ENCODE measurements at places on chromosomes 7 and 10.

DNA sequence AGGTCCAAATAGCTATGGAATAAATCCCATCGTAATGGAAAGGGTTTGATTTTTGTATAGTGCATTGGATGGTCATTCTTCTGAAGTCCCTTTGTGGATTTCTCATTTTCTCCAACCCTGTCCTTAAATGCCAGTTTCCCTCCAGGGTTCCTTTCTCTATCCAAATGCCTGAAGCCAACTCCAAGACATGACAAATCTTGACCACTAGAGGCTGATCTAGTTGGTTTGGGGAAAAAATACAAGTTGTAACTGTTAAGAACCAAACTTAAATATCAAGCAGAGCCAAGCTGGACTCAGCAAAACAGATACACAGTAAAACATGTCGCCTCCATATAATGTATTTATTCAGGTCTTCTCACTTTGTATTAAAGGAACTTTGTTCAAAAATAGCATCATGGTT is 28.7 kb downstream of the FRMD4A start:
- DNase-seq: peak; percentile 18

DNA sequence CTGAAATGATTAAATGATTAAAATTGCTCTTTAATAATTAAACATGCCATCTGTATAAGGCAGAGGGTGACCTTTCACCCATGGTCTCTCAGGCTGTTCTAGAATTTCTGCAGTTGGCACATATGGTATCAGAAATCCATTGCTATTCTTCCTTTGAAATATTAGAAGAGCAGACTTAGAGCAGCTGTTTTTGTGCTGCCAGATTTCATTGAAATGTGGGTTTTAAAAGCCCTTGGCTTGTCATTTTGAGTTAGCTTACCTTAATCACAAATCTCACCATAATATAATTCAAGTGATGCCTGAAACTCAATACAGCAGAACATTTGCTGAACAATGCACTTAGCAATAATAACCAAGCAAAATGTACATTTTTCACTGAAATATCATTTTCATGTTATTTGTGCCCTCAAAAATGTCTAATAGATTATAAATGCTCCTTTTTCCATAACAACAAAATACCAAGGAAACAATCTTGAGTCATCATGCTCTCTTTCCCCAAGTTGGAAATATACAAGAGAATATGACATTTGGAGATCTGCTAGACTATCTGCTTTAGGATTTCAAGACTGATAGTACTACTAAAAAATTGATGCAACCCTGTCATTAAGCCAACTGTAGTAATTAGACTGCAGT is 16.1 kb upstream of the PTTG1IP2 start:
- DNase-seq: no peak

GRCh38 chr7:42227936-42228591 is 8.9 kb downstream of the GLI3 start:
- DNase-seq: peak; percentile 62

DNA sequence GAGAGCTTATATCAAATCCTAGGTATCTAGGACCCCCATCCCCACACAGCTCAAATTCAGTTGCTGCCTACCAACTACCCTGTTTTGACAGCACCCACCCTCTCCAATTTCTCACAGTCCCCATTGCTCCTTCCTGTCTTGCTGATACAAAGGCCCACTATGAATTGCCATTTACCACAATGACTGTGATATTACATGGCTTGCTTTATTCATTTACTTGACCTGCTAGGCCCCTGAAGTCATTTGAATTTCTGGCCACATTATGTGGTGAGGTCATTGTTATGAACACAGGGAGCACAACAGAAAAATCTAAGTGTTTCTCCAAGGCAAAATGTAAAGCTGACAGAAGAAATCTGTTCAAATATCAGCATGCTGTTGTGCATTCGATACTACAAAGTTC is 101.4 kb downstream of the PPP1R17 start:
- DNase-seq: peak; percentile 4

GRCh38 chr7:44981035-44981706 is 2.4 kb upstream of the MYO1G start:
- DNase-seq: no peak

DNA sequence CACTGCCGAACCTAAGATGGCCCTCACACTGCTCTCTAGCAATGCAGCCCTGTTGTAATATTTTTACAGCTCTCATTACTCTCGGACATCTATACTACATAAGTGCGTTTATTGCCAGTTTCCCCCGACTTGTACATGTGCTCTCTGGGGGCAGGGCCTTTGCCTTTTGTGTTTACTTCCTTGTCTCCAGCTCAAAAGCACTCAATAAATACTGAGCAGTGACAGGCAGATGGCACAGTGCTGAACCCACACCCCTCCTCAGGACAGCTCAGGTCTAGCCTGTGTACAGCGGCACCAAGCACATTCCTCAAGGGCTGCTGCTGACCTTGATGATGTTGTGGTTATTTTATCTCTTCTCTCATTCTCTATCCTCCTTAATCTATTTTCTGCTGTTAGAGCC is 68.0 kb upstream of the ELMO1 start:
- no peak for DNase-seq

DNA sequence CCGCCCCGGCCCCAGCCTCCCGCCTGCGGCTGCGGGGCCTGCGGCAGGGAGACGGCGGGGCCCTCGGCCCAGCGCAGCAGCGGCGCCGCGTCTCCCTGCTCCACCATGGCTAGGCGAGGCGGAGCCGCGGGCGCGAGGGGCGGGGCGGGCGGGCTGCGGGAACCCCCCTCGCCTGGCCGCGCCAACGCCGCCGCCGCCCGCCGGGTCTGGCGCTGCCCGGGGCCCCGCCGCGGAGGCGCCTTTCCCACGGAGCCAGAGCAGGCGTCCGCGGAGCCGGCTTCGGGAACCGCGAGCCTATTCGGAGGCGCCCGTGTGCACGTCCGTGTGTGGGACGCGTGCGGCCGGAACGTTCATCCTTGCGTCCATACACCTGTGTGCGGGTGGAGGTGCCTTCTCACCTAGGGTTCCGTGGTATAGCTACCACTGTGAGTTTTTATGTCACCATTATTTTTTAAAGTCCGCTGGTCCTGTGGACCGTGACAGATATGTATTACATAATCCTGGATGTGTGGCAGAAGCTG is at the start of gene DENND11:
TSS of gene DENND11 (minus strand) at position 120 of the 521 bp plus-strand sequence. CDS start at position 107, 13 bp downstream.
- peak; percentile 35 for DNase-seq

DNA sequence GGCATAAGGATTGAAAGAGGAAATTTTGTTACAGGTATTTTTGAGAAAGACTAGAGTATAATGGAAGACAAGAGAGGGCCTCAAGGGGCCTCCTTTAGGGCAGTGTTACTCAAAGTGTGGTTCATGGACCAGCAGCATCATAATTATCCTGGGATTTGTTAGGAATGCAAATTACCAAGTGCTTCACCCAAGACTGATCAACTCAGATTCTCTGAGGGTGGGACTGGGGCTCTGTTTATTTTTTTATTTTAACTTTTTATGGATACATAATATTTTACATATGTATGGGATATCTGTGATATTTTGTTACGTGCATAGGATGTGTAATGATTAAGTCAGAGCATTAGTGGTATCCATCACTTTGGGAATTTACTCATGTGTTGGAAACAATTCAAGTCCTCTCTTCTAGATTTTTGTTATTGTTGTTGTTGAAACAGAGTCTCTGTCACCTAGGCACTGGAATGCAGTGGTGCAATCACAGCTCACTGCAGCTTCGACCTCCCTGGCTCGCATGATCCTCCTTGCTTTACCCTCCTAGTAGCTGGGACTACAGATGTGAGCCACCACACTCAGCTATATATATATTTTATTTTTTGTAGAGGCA is 2.2 kb upstream of the KCTD7 start:
- peak; percentile 52 for DNase-seq

DNA sequence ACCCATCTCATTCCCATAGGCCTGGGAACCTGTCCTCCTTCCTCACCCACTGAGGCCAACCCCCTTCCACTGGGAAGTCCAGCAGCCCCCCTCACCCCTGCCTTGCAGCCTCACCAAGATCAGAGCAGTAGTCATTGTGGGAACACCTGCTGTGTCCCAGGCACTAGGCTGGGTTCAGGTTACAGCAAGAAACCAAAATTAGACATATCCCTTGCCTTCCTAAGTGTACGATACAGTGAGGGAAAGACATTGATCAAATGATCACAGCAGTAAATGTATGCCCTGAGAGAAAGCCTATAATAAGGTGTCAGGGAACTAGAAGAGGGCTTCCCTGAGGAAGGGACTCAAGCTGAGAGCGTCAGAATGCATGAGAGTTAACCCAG is 17.0 kb upstream of the C10orf105 start:
- DNase-seq: no peak

DNA sequence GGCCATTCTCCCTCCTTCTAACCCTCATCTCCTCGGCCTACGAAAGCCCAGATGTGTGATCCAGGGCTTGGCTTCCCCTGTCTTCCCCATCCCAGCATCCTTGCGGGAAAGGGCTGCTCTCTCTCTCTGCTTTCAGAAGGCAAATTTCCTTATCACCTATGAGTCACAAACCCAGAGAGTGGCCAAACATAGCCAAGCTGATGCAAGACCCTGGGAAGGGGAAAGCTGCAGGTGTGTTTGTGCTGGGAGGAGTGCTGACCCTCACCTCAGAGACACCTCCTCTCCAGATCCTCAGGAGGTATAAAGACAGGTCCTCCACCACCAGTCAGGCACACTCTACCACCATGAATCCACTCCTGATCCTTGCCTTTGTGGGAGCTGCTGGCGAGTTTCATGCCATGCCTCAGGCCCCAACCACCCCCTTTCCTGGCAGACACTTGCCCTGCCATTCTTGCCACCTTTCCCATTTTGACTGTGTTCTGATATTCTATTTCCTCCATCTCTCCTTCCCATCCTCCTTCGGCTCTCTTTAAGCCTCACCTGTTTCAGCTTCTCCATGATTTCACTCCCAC is 10.6 kb upstream of the PRSS2 start:
- DNase-seq: peak; percentile 21

GRCh38 chr10:11616021-11616420 is 4.6 kb upstream of the USP6NL start:
- DNase-seq: peak; percentile 59

- peak; percentile 74 for DNase-seq
Observed at GRCh38 chr10:18582803-18583202, 68.6 kb downstream of the NSUN6 start.

- no peak for DNase-seq
Observed at GRCh38 chr7:96547371-96547811, 162.3 kb downstream of the SEM1 start.

- no peak for DNase-seq
Observed at GRCh38 chr7:20399521-20399920, 68.8 kb downstream of the ITGB8 start.

DNA sequence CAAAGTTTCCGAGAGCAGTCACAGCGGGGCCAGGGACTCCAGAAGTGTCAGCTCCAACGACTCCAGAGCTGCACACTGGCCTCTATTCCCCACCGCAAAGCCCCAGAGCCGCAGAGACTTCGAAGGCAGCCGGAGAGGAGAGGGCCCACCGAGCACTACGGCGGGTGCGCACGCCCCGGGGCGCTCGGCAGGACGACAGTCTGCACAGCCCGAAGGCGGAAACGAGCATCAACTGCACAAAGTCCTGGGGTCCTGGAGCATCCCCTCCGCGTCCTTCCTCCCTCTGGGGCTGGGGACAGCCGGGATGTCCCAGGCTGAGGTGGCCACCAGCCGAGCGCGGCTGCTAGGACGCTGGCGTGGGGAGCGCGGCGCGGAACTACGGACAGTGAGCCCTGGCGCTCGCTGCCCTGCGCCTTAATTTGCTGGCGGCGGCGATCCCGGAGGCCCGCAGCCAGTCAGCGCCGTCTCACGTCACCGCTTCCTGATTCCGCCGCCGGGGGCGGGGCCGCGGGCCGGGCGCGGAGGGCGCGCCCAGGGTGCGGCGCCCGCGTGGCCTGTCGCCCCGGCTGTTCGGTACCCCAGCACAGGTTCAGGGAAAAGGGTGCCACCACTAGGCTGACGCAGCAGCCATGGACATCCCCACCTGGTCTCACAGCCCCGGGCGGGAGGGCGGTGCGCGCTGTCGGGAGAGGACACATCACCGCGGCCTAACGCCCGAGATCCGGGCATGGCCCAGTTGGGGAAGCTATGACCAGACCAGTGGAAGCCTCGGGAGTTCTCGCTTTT is at the start of gene TBX20:
TSS of gene TBX20 (minus strand) at position 391 of the 786 bp plus-strand sequence. CDS start 480 bp downstream, outside the sequence.
- peak; percentile 59 for DNase-seq

DNA sequence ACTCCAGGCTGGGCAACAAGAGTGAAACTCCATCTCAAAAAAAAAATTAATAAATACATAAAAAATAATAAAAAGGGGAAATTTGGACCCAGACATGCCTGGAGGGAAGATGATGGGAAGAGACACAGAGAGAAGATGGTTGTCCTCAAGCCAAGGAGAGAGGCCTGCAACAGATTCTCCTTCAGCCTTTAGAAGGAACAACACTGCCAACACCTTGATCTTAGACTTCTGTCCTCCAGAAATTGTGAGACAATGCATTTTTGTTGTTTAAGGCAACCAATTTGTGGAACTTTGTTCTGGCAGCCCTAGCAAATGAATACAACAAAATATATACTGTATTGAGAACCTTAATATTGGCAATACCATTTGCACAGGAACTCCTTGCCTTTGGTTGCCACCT is 180.3 kb upstream of the TNS3 start:
- DNase-seq: no peak

GRCh38 chr7:28695300-28696295 is 262.5 kb downstream of the TRIL start:
- no peak for DNase-seq

GRCh38 chr10:75418293-75418692 is 13.1 kb upstream of the LRMDA start:
- no peak for DNase-seq

DNA sequence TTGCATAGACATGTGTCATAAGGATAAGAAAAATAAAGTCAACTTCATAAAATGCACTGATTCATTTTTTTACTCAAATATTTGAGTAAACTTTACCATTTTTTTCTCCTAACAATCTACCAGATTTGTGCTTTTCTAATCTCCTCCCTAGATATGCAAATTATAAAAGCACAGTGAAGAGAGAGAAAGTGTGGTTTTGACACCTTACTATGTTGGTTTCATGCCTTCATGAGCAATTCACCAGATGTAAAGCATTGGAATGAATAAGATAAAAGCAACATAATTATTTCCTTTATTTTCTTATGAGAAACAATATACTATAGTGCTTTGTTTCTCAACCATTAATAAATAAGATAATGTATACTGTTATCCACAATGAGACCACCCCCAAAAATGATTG is 432.5 kb upstream of the PCDH15 start:
- no peak for DNase-seq

DNA sequence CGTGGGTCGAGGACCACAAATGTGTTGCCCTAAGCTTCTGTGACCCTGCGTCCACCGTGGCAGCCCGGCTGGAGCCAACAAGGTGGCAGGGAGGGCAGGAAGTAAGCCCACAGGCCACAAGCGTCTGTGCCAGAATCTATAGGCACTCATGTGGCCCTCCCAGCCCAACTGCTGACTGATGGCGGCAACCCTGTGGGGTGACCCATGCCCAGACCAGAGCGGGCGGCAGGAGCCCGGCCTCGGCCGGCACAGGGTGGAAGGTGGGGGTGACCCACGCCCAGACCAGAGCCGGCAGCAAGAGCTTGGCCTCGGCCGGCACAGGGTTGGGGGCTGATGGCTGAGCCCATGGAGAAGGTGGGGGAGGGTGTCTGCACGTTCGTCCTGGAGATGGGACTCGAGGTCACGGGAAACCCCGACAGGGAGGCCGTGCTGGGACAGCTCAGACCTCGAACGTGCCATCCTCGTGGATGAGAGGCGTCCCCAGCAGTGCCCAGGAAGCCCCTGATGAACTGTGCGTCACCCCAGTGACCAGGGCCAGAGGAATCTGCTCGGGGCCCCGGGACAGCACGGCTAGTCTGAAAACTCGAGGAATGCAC is 181.0 kb downstream of the ELFN1 start:
- DNase-seq: no peak

- DNase-seq: no peak
Observed at GRCh38 chr10:14833106-14833505, 4.7 kb downstream of the CDNF start.

Data from iris pigment epithelial cell (primary cell).